ENCODE measurements at places on chromosomes 5 and 9. TPM values are rescaled to one million over a fixed set of nuclear protein-coding genes. Genes with fewer than 3 reads are reported as not detected.

The GHR gene
- 0.55 TPM for total RNA-seq

DNA sequence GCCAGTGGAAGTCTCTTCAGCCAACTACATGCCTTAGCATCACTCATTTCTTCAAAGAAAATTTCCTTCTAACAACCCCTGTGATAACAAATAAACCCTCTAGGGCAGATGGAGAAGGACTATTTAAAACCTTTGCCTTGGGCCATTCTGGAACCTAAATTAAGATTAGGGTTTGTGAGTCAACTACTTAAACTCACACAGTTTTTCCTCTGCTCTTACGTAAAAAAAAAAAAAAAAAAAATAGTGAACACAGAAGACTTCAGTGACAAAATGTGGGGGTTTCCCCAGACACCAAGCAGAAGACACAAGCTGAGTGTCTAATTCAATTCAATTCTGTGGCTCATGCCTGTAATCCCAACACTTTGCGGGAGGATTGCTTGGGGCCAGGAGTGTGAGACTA lies 65.8 kb upstream of the ERCC6L2 start:
- no peak for DNase-seq

DNA sequence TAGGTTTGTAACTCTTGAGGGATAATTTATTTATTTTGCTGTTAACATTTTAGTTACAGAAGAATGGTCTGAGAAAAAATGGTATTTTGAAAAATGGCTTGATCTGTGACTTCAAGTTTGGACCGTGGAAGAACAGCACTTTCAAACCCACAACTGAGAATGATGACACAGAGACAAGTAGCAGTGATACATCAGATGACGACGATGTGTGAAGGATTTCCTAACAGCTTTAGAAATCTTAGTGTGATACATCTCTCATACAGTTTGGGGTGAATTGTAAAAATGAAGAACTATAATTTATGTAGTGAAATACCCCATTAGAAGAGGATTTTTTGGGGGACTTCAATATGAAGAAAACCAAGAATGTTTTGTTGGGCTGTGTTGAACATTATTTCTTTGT lies 88.7 kb downstream of the GPBP1 start:
- no peak for DNase-seq

GRCh38 chr9:96566498-96567202 lies 53.0 kb downstream of the CDC14B start:
- DNase-seq = peak; percentile 21

DNA sequence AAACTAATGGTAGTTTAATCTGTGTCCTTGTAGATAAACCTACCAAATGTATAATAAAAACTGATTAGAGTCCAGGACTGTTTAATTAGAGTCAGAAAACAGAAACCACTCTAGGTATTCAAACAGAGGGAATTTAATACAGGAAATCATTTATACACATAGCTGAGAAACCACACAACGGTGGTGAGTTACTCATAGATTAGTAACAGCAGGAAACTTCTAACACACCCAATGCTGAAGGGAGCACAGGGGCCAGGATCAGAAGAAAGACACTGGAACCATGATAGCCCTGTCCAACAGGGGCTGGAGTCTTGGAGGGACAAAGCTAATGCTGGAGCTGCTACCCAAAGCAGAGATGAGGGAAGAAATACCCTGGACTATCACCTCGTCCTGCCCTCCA lies 321.0 kb downstream of the ACTL7B start:
- peak; percentile 73 for DNase-seq

GRCh38 chr5:72440207-72440638 lies 67.0 kb downstream of the ZNF366 start:
- no peak for DNase-seq

DNA sequence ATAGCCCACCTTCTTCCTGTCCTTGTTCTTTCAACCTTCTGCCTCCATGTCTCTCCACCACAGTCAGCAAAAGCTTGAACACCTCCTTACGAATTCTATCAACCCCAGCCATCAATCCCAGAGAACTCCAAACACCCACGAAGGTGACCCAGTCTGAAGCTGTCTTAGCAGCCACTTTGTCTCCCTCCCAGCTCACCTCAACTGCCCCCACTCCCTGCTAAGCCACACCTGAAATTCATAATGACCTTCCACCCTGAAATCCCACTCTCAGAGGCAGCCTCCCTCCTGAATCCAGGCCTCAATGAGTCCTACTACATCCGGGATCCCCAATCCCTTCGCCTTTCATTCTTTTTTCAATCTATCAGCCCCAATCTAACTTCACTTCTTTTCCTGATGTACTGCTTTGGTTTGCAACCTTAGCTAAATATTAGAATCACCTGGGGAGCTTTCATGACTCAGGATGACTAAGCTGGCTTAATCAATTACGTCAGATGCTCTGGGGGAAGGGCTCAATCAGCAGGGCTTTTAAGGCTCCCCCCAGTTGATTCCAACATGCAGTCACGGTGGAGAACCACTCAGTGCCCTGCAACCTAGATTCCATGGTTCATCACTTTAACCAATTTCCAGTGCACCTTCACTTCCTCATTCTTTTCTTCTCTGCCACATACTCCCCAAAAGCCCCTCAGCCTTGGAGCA lies 32.2 kb downstream of the BHMT start:
- DNase-seq = peak; percentile 95

- no peak for DNase-seq
Measured at GRCh38 chr9:18010492-18010891, 431.6 kb downstream of the SH3GL2 start.

- no peak for DNase-seq
Measured at GRCh38 chr5:1930880-1931603, 48.3 kb upstream of the IRX4 start.

Measured in renal cortical epithelial cell (primary cell).